ENCODE measurements at places on chromosomes 5 and 9.
A peak's percentile ranks its signal among the peaks of the same experiment; 100 is the strongest.

DNA sequence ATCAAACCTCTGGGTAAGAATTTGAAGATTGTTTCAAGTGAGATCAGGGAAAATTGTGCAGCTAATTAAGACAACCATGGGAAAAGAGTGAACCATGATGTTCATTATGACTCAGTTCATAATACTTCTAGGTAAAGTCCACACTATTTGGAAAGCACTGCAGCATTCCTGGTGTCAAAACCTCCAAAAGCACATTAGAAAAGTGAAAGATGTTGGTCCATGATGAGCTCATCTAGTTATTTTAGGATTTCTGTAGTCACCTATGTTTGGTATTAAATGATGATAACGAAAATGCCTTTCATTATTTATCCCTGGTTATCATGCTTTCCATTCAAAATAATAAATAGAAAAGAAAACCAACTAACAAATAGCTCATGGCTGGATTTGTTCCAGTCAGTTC is 49.1 kb downstream of the PTCD2 start:
- DNase-seq: no peak

- no peak for DNase-seq
Observed at GRCh38 chr5:73529081-73529480, 30.8 kb downstream of the BTF3 start.

DNA sequence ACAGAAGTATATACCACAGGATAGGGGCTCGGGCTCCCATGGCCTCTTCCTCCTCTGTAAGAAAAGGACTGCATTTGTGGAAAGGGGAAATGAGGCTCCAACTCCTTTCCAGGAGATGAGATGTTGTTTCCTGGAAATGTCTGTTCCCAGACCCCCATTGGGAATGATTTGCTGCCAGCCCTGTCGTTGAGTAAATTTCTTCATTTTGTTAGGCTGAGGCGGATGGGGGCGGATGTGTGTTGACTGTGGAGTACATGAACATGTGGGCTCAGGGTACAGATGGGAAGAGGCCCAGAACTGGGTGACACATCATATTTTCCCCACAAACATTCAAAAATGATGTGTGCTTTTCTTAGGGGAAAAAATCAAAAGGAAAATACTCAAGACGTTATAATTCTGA is 28.8 kb upstream of the TNFAIP8 start:
- DNase-seq: no peak

- no peak for DNase-seq
Observed at GRCh38 chr9:127128341-127129072, 6.1 kb upstream of the ANGPTL2 start.

DNA sequence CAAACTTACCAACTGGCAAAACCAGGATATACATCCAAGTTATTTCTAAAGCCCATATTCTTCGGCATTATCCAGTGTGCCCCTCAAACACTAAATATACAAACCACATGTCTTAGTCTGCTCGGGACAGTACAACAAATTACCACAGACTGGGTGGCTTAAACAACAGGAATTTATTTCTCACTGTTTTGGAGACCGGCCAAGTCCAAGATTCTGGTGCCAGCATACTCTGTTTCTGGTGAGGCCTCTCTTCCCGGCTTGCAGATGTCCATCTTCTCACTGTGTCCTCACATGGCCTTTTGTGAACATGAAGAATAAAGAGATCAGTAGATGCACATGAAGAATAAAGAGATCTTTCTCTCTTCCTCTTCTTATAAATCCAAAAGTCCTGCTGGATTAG is 12.9 kb upstream of the SLCO6A1 start:
- DNase-seq: no peak

DNA sequence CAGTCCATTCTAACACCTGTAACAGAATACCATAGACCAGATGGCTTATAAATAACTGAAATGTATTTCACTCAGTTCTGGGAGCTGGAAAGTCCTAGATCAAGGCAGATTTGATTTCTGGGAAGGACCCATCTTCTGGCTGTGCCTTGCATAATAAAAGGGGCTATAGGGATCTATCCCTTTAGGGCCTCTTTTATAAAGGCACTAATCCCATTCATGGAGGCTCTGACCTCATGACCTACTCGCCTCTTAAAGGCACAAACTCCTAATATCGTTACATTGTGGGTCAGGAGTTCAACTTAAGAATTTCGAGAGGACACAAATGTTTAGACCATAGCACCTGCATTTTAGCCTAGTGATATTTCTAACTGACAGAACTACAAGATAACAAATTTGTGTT is 619.0 kb downstream of the CDH18 start:
- no peak for DNase-seq

- no peak for DNase-seq
Observed at GRCh38 chr5:53946405-53947100, 363.8 kb downstream of the ARL15 start.

GRCh38 chr5:140345919-140346347 is 470 bp downstream of the HBEGF start:
- no peak for DNase-seq

DNA sequence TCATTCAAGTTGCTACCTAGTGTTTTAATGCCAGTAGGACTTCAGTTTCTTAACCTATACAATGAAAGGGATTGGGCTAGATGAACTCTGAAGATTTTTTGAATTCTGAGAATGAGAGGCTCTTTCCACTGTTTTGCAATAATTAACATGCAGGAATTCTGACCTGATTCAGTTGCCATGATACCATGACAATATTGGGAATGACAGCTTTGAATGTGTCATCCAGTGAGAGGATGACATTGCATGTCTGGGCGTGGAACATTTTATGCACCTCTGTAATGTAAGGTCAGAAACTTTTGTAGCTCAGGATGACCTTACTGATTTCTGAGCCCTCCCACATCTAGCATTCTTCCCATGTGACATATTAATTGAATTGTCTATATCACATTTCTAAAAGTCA is 30.6 kb upstream of the SPINK5 start:
- no peak for DNase-seq

DNA sequence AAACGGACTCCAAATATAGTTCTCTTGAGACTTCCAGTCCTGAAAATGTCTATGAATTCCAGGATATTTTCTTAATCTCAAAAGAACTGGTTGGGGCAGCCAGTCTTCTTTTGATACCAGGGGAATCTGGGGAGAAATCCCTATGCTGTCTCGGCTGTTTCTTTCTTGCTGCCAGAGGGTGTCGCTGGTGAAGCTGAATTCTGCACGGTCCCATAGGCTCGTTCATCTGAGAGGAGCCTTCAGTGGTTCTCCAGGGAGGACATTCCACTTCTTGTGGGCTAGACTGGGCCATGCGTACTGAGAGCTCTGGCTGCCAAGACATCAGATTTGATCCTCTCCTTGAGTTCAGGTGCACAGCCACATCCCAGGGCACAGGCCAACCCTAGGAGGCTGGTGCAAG is 155.0 kb upstream of the CLINT1 start:
- DNase-seq: no peak

DNA sequence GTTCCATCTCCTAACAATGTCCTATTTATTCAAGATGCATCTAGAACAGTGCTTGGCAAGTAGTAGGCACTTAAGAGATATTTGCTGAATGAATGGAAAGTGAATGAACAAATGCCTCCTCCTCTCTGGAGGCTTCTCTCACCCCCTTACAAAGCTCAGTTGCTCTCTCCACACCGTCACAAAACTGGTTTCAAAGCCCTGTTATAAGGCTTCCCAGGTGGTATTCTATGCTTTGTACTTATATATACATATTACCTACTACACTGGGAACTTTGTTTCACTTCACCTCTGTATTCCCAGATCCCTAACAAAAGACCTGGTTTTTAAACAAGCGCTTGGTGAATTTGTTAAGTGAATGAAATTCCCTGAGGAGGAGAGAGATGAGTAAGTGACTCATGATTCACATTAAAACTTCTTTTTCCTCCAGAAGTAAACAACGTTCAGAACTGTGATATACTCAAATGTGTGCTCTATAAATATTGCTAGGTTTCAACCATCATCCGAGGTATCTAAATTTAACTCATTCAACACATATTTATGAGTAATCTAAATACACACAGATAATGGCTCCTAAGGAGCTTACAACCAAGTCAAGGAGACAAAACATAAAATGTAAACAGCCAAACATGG is 36.0 kb downstream of the DENND1A start:
- no peak for DNase-seq

- DNase-seq: no peak
Observed at GRCh38 chr5:140084541-140084940, 29.4 kb upstream of the PURA start.

GRCh38 chr5:73917433-73917832 is 291.4 kb downstream of the ARHGEF28 start:
- DNase-seq: no peak

DNA sequence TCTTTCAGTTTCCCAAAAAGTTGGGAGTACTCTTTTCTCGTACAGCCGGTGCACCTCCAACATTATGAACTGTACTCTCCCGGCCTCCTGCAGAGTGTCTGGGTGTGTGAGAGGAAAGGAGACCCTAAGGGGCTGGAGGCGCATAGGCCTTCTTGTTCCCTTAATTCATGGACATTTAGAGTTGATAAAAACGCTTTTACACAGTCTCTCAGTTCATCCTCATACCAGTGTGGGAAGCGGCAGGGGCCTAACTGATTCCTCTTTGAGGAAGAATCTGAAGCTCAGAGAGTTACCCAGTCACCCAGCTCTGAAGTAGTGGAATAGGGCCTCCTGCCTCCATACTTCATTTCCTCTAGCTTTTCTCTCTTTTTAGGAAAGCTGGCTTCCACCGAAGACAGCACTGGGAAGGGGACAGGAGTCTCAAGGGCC is 3.3 kb downstream of the MCIDAS start:
- no peak for DNase-seq

DNA sequence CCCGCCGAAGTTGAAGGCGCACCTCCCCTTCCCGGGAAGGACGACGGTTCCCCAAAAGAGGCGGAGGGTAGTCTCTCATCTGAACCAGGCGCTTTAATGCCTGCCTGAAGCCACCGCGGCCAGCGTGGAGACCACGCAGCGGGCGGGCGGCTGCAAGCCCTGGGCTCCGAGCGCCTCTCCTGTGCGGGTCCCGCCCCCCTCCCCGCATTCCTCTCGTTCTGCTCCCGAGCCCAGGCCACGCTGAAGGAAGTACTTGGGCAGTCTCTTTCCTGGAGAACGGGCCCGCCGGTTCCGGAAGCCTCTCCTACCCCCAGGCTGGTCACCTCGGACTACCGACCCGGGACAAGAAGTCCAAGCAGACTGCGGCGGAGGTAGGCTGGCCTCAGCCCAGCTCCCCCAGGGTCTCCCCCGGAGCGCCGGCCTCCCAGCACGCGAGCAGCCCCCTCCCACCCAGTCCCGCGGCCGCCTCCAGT is 571 bp downstream of the PPIC start:
- peak; percentile 31 for DNase-seq

GRCh38 chr9:98150721-98151120 is 31.7 kb upstream of the TRIM14 start:
- no peak for DNase-seq

GRCh38 chr5:59800347-59800893 is 93.1 kb downstream of the PDE4D start:
- no peak for DNase-seq

DNA sequence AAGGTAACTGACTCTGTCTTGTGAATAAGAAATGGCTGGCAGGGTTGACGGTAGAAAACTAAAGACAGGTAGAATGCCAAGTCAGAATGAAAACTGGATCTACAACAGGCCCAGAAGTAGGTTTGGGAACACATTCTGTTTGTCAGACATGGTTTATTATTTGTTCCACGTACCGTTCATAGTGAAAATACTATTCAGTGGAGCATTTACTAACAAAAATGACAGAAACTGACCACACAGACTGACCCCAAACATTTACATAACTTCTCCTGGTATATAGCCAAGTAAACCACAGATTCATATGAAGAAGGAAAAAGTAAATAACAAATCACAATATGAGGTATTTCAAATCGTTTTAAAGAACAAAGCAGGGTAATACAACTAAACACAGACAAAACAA is 73.7 kb downstream of the SLC38A9 start:
- no peak for DNase-seq

DNA sequence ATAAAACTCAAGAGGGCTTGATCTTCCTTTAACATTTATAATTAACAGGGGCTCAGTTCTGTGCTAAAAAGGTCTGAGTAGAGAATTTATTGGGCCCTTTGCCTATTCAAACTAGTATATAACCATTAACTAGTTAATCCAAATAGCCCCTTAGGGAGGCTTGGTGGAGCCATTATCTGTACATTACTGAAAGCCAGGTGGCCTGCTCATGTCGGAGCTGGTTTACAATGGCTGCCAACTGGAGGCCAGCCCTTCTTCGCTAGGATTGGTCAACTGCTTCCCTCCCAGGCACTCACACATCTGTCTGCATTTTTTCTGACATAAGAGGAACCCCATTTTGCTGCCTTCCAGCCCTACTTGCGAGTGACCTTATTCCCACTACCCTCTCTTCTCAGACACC is 30.4 kb upstream of the NDFIP1 start:
- DNase-seq: no peak

- no peak for DNase-seq
Observed at GRCh38 chr5:59268756-59269415, 624.6 kb downstream of the PDE4D start.

DNA sequence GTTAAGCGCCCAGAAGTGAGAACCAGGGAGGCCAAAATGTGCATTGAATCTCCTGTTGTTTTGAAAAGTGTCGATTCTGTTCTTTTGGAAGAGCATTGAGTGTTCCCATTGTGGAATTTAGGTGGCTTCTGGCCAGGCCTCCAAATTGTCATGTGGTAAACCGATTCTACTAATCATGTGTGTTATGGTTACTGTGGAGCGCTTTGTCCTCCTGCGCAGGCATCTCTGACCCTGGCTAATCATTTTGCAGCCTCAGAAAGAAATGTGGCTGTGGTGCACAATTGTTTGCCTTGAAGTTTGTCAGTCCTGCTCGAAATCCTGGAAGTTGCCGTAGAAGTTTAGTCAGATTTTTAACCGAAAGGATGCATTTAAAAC is 121.3 kb downstream of the RASGRF2 start:
- no peak for DNase-seq

- DNase-seq: no peak
Observed at GRCh38 chr5:56575821-56576220, 239.5 kb upstream of the MAP3K1 start.

- peak; percentile 29 for DNase-seq
Observed at GRCh38 chr5:60945813-60946187, 795 bp downstream of the NDUFAF2 start.

GRCh38 chr9:93177676-93178075 is 6.3 kb upstream of the WNK2 start:
- no peak for DNase-seq

DNA sequence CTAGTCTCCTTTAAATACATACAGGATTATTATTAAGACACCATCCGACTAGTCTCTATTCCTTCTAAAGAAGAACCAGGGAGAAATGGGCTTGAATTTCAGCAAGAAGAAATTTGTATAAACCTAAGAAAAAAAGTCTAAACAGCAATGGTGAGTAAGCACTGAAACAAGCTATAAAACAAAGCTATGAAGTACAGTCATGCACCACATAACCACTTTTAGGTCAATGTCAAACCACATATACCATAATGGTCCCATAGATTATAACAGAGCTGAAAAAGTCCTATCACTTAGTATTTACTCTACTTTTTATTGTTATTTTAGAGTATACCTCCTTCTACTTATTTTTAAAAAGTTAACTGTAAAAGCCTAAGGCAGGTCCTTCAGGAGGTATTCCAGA is 102.0 kb upstream of the NFIB start:
- no peak for DNase-seq

GRCh38 chr5:6710551-6711318 is 2.5 kb upstream of the TENT4A start:
- DNase-seq: no peak

- no peak for DNase-seq
Observed at GRCh38 chr5:116573279-116573701, 1.3 kb downstream of the SEMA6A start.

GRCh38 chr9:36905101-36906066 is 128.7 kb downstream of the PAX5 start:
- no peak for DNase-seq

GRCh38 chr9:36163786-36164170 is 5.4 kb upstream of the CCIN start:
- DNase-seq: no peak

Measured in omental fat pad (tissue), 4 donors.